ENCODE measurements at places on chromosomes 7 and 10. TPM values are rescaled to one million over a fixed set of nuclear protein-coding genes. Genes with fewer than 3 reads are reported as not detected.

The PAX2 gene
- not detected for total RNA-seq

The PRSS1 gene
- not detected for total RNA-seq

DNA sequence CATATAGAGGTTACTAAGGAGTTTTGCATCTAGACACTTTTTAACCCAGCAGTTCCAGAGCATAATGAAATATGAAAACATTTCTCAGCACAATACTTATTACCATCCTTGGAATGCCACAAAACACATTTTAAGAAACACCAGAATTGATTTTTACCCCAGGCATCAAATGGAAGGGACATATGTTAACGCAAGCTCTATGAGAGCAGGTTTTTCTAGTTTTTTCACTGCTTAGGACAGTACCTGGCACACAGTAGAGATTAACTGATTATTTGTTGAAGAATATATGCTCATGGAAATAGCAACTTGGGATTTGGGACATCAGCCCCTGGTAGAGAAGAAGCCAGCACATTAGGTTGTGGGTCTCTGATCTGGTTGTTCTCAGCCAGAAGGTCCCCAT lies 67.0 kb upstream of the ARID5B start:
- no peak for DNase-seq

DNA sequence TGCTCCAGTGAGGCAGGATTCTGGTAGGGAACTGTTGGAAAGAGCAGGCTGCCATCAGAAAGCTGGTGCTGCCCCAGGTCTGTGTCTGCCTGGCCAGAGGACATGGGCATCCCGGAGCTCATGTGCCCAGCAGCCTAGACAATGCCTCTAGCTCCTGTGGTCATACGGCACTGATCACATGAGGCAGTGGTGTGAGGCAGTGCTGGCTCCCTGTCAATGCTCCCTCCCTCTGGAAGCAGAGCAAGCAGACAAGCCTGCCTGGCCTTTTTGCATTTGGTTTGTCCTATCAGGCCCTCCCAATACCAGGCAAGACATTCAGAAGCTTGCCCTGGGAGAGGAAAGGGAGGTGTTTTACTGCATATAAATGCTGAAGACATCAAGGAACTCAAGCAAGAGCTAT lies 19.5 kb upstream of the MMP21 start:
- DNase-seq = no peak

GRCh38 chr10:22805304-22805703 lies 90.9 kb upstream of the PIP4K2A start:
- DNase-seq = no peak

DNA sequence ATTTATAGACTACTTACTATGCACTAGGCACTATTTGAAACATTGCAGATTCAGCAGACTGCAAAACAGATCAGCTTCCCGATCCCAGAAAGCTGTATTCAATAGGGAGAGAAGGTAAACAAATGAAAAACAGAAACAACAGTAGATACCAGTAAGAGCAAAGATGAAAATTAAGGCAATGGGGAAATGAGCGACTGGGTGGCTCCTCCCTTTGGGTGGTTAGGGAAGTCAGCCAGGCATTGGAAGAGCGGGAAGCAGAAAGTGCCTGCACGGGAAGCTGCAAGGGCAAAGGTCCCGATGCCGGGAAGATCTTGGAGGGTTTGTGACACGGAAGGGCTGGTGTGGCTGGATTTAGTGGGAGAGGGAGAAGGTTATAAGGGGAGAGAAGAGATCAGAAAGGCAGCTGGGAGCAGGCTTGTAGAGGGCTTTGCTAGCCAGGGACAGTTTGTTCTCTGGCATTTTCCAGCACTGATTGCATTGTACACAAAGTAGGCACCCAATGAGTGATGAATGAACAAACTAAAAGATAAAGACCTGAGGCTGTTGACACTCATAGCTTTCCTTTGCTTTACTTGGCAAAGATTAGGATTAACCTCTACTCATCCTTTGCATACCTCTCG lies 67.8 kb downstream of the NAMPT start:
- DNase-seq = peak; percentile 82

DNA sequence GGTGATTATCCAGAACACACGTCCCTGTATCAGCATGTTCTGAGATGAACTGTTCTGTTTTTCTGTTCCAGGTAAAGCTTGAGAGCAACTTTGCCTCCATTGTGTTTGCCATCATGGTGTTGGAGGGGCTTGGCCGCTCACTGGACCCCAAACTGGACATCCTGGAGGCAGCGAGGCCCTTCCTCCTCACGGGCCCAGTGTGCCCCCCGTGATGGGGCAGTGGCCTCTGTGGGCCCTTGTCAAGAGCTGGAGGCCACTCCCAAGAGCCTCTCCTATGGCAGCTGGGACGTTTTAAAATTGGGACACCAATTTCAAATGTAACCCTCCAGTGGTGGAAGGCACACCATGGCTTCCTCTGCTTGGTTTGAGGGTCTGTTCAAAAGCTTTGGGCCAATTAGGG lies 1.9 kb upstream of the NDUFB2 start:
- no peak for DNase-seq

GRCh38 chr10:97121041-97121440 lies 64.7 kb downstream of the SLIT1 start:
- DNase-seq = no peak

The GDF2 gene
- not detected for total RNA-seq

Data from upper lobe of right lung (tissue), 1 donor.